SHP77 (cell line): ENCODE measurements at places on chromosomes 11 and 22.

- no peak for DNase-seq
These were observed 54.6 kb downstream of the GRIK4 start for GRCh38 chr11:120566176-120566575.

DNA sequence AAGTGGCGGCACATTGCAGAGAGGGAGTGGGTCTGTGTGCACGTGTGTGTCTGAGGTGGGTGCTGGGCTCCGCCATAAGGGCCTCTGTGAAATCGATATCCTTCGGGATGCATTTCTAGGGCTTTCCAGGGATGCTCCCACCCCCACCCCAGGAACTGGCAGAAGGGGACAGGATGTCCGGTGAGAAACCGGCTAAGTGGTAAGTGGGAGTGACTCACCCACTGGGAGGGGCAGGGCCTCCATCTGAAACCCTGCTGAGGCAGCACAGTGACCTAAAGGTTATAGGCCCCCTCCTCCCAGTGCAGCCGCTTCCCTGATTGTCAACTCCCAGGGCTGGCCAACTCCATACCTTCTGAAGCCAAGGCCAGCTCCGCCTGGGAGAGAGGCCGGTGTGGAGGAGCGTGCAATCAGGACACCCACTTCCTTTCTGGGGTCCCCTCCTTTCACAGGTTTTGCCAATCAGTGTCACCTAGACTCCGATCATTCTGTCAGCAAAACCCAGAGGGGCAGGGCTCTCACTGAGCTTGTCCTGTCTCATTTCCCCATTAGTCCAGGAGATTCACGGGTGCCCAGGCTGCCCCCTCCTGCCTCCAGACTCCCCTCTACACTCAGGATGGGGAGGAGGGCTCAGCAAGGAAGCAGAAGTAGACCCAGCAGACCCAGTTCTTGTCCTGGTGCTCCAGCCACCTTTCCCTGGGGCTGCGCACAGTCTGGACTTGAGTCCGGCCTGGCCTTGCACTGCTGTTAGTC is 44.5 kb downstream of the NECTIN1 start:
- DNase-seq, result no peak

GRCh38 chr11:13896175-13896980 is 66.1 kb upstream of the SPON1 start:
- no peak for DNase-seq

GRCh38 chr11:72240461-72241290 is 3.3 kb downstream of the PHOX2A start:
- DNase-seq, result no peak

DNA sequence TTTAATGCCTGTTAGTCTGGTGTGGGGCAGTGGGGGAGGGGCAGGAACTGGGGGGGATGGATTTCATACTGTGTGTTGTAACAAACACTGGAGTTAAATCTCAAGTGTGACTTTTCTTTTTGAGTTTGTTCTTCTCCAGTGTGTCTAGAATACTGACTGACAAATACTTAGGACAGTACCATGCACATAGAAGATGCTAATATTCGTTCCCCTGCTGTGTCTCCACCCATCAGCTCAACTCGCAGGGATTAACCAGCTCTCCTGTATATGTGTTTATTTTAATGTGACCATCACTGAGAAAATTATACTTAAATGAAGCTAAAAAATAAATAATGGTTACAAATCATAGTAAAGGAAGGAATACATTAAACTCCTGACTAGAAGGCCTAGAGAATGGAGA is 150.9 kb upstream of the E2F8 start:
- no peak for DNase-seq

DNA sequence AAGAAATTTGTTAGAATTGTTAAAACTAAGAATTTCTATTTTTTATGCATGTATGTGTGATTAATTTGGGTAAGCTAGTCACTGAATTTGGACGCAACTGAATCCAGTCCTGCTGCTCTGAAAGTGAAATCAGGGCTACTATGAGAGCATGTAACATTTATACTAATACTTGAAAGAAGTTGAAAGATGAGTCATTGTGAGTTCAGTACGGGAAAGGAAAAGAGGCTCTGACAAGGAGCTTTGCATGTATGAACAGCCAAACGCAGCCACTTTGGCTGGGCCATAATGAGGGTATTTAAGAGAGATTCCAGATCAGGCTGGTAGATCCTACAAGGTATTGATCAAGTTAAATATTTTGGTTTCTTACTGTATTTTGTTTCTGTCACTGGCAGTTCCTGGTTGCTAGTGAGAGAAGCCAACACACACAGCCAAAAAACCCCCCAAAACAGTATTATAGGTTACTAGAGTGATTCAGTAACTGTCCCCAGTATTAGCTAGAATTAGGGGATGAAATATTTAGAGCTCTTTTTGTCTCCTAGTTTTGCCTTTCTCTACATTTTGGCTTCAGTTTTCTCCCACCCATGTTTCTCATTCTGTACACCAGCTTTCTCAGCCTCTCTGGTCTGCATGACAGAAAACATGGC is 14.1 kb downstream of the AASDHPPT start:
- no peak for DNase-seq
